NCI-H1417 treated with DMSO at 0.1 percent for 48 hours (cell line): ENCODE measurements at places on chromosomes 1 and 21.
A peak's percentile ranks its signal among the peaks of the same experiment; 100 is the strongest.

DNA sequence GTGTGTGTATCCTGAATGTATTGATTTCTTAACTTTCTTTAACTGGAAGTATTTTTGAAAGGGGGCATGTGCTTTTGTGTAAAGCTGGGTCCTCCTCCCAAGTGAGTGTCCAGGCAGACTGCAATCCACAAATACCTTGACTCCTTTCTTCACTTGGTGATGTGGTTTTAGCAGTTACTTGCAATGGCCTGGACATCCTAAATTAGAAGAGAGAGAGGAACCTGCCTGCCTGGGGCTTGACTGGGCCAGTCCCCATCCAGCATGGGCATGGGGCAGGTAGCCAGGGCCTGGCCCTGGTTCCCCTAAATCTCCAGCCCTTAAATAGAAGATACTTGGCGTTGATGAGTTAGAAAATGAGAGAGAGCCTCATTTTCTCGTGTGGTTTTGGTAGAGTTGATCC is 159.7 kb downstream of the PGBD5 start:
- no peak for DNase-seq

GRCh38 chr21:28152732-28153131 is 839.9 kb downstream of the LTN1 start:
- DNase-seq: no peak

DNA sequence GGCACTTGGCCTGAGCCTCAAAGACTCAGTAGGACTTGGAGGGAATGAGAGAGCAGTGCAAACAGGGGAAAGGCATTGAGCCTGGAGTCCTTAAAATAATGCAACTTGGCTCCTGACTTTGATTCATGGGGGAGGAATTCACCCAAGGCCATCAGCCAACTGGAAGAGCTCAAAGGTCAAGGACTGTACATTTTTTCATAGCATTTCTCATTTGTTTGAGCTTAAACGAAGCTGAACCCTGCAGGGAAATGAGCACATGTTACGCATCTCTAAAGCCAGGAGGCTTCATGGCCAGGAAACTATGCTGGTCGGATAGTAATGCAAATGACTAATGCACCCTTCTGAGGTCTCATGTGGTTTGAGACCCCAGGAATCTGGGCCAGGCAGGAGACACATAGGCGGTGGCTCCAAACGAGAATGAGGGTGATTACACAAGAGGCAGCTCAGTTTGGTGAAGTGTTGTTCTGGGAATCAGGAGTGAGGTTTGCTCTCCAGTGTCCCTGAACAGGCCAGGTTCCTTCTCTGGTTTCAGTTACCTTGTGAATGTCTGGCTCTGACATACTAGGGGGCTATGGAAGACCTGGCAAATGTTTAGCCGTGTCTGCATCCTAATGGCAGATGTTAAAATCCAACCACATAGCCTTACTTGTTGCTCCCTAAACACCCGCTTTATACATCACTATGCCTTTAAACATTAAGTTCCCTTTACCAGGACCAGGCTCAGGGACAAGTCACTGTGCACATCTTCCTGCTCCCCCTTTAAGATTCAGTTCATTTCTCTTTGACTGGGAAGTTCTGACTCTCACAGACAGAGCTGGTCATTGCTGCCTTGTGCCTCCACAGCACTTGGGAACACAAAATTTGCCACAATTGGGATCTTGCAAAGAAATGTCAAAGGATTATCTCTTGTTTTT is 503.9 kb upstream of the USP24 start:
- no peak for DNase-seq

- DNase-seq: no peak
These were observed 18.9 kb upstream of the USP24 start for GRCh38 chr1:55234016-55234415.

- no peak for DNase-seq
These were observed 6.2 kb upstream of the KCNK2 start for GRCh38 chr1:215076322-215076721.

- DNase-seq: no peak
These were observed 8.6 kb downstream of the MORN1 start for GRCh38 chr1:2382621-2383361.

DNA sequence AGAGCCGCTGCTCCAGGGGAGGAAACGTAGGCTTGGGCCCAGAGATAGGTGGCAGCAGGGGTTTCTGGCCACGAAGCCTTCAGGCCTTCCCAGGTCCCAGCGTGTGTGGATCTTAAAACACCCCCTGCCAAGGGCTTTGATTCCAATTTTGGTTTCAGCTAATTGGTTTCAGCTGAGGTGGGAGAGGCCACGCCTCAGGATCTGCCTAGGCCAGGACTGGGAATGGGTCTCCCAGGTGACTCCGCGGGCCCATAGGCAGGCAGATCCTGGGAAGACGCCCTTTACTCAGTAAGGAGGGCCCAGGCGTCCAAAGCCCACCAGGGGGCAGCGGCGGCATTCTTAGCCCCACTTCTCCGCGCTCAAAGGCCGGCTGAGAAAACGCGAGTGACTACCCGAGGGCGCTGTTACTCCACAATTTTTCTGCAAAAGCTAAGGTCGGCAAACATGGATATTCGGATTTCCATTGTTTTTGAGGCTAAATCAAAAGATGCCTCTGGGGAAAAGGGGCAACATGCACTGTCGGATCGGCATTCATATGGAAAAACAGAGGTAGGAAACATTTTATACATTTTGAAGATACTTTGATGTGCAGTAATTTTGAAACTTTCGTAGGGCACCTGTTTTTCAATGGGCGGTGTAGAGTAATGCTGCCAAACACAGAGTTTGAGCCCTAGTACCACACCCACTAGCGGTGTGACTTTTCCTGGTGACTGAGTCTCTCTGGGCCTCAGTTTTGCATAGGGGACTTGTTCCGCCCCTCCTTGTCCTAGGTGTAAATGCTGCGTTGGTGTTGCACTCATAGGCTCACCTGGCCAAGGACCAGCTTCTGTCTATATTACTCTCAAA is 31.8 kb upstream of the BCL10 start:
- DNase-seq: peak; percentile 8

GRCh38 chr1:21655259-21655658 is 13.9 kb downstream of the RAP1GAP start:
- no peak for DNase-seq

GRCh38 chr1:6385488-6386191 is 7.9 kb downstream of the ACOT7 start:
- no peak for DNase-seq

DNA sequence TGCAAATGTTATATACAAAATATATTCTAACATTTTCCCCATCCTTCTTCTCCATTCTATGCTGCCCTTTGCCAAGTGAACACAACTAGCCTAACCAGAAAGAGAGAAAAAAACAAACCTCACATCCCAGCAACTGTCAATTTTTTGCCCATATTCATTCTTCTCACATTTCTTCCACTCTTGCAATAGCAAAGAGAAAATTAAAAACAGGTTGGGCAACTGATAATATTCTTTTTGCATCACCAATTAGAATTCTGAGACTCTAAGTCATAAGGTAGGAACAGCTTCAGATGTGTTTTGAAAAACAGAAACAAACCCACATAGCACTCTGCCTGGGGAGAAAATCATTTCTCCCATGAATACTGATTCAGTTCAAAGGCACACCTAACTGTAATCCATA is 25.2 kb upstream of the EXO1 start:
- no peak for DNase-seq

DNA sequence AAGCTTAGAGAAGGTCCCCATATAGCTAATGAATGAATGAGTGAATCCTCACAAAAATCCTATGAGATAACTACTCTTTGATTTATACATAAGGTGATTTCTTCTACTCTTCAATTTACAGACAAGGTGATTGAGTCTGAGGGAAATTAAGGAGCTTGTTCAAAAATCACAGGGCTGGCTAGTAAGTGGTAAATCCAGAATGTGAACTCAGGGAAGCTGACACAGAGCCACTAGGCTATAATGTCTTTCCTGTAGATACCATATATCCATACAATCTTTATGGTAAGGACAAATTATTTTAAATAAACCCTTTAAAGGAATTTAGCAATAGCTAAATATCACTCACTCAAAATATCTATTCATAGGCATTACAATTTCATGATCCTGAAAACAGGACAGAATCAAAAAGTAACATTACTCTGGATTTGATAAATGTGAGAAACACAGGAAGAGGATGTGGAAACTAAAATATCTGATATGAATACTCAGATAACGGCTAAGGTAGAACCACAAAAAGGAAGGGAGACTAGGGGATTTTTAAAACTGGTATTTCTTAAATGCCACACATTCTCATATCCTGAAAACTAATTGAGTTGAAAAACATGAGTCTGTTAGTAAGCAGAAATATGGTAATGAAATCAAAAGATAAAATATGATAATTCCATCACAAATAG is 108.2 kb downstream of the NBPF12 start:
- DNase-seq: no peak

DNA sequence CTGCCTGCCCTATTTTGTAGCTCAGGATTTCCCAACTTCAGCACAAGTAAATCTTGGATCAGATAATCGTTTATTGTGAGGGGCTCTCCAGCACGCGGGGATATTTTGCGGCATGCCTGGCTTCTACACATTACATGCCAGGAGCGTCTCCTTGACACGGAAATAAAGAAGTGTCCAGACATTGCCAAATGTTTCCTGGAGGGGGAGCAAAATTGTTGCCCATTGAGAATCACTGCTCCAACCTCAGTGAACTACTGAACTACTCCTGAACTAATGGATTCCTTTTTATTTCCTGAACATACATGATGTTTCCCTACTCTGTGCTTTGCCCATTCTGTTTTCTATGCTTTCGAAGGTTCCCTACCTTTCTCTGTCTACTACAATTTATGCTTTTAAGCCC is 1359.1 kb upstream of the ADGRL2 start:
- DNase-seq: no peak

DNA sequence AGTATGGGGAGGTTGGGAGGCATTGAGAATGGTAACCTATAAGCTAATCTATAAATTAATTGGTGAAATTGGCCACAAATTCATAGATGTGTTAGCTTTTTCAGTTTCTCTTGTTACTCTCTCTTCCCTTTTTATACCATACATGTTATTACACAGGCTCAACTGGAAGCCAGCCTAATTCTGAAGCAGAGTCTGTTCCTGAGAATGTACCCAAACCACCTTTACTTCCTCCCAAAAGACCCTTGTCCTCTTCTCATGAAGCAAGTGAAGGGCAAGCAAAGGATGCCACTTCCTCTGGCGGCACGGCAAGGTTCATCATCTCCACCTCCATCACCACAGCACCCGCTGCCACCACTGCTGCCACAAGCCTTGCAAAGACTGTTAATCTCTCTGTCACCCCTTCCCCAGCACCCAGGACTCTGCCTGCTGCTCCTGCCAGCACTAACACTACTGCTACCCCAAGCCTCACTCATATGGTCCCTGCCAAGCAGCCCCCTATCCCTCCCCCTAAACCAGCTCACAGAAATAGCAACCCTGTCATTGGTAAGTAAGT is 39.5 kb upstream of the RCC1 start:
- DNase-seq: no peak

DNA sequence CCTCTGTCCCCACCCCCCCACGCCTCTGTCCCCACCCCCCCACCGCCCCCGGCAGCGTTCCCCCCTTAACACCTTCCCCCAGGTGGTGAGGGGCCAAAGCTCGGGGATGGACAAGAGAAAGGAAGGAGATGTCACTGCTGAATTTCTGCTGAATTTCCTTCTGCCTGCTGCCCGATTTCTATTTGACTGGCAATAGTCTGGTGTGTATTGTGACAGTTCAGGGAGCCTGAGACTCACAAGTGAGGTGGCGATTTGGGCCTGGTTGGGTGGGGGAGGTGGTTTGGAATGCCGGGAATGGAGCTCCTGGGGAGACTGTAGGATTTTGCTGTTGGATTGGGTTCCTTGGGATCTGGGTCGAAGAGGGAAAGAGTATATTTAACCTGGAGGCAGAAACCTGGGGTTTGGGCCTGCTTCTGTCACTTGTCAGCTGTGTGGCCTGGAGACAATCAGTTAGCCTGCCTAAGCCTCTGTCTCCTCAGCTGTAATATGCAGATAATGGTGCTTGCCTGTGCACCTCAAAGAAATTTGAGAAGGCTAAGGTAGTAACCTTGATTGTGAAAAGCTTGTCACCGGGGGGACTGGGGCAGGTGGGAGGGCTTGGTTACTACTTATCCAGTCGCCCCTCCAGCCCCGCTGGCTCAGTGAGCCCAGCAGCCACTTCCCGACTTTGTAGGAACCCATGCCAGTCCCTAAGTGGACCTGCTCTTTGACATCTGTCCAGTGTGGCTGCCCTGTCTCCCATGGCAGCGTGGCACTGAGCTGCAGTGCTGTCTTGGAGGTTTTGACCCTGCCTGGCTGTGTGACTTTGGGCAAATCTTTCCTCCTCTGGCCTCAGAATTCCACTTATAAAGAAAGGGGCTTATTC is 7.7 kb upstream of the LMNA start:
- DNase-seq: no peak

DNA sequence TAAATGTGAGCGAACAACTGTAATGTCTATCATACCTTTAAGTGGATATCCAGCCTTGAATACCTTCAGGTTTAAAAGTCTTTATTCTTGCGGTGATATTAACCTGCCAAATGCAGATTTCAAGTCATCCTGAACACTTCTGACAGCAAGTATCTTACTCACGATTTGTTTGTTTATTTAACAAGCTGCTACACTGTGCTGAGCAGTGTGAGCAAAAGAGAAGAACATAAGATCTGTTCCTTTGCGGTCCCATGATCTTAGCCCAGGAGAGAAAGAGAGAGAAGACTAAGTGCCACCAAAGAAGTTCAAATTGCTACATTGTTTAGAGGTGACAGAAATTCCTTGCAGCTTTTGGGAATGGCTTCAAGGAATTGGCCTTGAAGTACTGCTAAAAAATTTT is 9.5 kb upstream of the IL24 start:
- DNase-seq: no peak

GRCh38 chr1:194331758-194332157 is 1145.3 kb upstream of the B3GALT2 start:
- no peak for DNase-seq

DNA sequence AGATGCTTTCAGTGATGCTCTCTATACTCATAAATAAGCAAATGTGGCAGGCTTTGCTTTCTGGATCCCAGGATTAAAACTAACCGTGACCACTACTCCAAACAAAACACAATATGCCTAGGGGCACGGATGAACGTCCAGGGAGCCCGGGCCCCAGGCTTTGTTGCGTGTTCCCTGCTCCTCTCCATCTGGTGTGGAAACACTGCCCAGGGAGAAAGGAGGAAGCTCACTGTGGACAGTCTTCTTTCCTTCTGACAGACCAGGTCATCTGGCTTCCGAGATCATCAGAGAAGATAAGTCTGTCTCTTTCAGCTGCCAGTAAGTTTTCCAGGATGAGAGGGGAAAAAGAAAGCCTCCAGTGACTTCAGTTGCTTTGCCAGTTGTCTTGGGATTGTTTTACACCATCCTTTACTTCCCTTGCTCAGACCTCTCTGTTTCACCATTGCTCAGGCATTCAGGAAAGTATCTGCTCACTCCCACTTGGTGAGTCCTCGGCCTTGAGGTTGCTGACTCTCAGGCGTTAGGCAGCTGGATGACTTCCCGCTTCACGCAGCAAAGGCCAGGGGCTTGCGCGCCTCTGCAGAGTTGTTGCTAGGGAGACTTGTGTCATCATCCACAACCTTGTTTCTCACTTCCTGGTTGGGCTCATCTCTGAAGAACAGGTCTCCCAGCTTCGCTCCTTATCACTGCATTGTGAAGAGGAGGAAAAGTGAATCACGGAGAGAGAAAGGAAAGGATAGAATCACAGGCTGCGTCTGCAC is 20.6 kb upstream of the PGD start:
- no peak for DNase-seq

- no peak for DNase-seq
These were observed 871 bp upstream of the ERICH3 start for GRCh38 chr1:74674278-74675048.
